ENCODE measurements at places on chromosomes 1 and 21.

- DNase-seq = no peak
These were observed 190.8 kb downstream of the LTN1 start for GRCh38 chr21:28801906-28802305.

- DNase-seq = no peak
These were observed 30.8 kb downstream of the SPAG17 start for GRCh38 chr1:118154220-118154619.

DNA sequence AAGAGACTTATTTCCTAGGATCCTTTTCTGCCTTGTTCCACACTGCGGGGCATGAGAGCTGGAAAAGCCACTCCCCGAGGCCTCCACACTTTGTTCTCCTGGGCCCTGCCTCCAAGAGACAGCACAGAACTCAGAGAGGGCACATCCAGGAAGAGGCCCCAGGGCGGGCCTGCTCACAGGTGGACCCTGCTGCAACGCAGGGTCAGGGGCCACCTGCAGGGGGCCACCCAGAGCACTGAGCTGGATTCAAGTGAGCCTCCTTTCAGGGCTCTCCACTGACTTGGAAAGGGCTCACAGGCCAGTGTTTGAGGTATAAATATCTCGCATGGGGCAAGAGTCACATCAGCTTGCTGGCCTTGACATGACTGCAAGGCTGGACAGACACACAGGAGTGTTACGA, 4.8 kb downstream of the RGS16 start:
- DNase-seq = no peak

- DNase-seq = no peak
These were observed 162.5 kb downstream of the PCBP3 start for GRCh38 chr21:45806042-45806441.

- DNase-seq = no peak
These were observed 134.2 kb upstream of the IPO9 start for GRCh38 chr1:201694608-201695335.

DNA sequence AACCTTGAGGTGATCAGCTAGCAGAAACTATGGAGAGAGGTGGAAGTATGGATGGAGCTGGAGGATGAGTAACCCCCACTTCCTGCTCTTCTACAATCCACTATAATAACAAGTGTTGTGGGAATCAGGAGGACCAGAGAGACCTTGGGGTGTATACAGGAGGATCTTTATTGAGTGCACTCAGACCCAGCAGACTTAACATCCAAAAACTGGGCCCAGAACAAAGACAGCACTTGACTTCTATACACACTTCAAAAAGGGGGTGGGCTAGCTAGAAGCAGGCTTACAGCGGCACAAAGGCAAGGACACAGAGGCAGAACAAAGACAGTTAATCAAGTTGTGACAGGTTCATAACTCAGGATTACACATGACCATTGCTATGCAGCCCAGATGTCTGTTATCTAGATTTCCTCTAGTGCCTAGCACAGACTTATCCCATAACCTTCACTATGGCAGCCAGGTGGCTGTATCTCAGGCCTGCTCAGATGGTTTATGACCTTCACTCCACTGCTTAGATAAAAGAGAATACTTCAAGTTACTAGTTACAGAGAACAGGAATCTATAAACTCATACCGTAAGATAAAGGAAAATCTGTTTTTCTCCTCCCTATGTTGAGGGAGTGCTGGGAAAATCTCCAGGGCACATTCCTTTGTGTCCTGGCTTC, 36.1 kb upstream of the PADI2 start:
- DNase-seq = no peak

GRCh38 chr1:200834383-200834782, 38.4 kb upstream of the GPR25 start:
- no peak for DNase-seq

DNA sequence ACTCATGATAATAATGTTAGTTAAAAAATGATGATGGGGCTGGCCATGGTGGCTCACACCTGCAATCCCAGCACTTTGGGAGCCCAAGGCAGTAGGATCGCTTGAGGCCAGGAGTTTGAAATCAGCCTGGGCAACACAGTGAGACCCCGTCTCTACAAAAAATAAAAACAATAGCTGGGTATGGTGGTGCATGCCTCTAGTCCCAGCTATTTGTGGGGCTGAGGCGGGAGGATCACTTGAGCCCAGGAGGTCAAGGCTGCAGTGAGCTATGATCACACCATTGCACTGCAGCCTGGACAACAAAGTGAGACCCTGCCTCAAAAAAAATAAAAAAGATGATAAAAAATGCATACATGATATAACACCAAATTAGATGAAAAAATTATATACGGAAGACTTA, 5.3 kb downstream of the P3H1 start:
- no peak for DNase-seq
